ENCODE measurements at places on chromosomes 7 and 10.

DNA sequence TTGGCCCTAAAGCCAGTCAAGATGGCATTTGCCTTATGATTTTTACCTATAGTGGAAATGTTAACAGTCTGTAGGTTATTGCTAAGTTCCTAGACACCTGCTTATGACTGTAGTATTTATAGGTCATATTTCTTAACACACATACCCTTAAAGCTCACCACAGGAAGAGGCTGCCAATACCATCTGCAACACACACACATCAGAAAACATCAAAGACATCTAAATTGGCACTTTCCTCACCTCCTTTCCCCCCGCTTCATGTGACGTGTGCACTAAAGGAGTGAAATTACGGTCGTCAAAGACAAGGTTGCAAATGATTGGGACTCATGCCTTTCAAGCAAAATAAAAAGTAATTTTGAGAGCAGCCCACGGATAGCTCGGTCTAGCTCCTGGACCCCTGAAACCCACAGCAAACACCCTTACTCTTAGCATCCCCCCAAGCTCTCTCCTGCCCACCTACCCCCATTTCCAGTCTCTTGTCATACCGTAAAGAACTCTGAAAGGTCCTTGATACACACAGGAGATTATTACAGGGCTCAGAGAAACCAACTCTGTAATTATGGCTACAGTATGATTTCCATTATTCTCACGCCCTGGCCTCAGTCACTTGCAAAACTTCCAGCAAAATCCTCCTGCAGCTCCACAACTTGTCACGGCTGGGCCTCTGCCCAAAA lies 90.5 kb downstream of the PLXNA4 start:
- no peak for DNase-seq

DNA sequence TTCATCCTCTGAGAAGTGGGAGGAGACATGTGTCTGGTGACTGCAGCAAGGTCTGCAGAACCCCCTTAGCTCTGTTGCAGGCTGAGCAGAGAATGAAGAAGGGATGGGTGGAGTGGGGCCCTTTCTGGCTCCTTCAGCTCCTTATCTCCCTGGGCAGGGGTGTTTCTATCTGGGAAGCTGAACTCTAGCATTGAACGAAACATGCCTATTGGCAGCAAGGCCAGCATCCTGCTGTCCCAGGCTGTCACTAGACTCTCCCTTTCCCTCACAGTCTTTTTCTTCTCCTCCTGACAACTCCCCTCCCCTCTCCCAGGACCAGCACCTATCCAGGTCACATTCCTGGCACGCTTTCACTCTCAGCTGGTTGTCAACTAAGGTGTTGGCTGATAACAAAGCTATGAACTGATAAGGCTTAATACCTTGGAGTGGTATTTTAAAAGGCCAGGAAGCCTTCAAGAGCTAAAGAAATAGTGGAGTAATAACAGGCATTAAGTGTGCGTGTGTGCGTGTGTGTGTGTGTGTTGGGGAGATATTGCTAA lies 128.8 kb upstream of the FZD8 start:
- DNase-seq, result no peak

DNA sequence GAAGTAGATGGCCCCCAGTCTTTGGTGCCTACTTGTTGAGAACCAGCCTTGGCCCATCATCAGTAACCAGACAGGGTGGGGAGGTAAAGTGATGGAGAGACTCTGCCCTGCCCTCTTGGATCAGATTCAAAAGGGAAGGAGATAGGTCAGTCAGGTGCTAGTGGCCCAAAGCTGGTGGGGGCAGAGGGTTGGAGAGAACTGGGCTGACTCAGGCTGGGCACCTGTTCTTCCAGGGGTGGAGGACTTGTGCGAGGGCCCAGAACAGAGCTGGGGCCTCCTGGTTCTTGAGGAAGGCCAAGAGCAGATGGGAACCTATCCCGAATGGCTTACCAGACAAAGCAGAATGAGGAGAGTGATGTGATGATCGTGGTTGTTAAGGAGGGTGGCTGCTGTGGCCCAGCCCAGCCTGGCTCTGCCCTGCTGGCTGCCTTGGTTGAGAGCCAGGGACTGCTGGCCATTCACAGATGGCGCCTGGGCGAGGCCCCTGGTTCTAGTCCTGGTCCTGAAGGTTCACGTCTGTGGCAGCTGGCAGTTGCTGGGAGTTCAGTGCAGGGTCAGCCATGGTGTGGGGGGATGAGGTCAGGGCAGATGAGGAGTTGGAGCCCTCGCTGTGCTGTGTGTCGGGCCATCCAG lies 36.6 kb downstream of the PALD1 start:
- no peak for DNase-seq

GRCh38 chr10:31242902-31243301 lies 76.1 kb upstream of the ZEB1 start:
- no peak for DNase-seq

- DNase-seq, result no peak
Measured at GRCh38 chr10:17003151-17003550, 126.5 kb downstream of the CUBN start.

DNA sequence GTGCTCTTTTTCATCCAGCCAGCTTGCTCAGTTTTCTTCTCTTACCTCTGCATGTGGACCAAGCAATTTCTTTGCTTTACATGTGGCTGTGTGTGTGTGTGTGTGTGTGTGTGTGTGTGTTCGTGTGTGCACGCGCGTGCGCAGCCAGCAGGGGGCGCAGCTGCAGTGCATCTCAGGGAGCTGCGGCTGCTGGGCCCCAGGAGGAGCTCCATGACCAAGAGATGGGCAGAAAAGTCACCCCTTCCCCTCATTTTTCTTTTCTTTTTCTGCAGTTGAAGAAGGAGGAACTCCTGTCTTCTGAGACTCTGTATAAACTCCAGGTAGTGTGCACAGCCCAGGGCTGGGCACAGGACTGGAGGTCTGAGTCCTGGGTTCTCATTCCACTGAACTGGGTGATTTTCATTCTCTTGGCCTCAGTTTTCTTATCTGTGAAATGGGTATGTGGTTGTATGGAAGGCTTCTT lies 41.8 kb downstream of the BLNK start:
- no peak for DNase-seq

GRCh38 chr7:19121977-19122588 lies 4.6 kb upstream of the TWIST1 start:
- no peak for DNase-seq

GRCh38 chr7:50834031-50834535 lies 51.4 kb upstream of the GRB10 start:
- DNase-seq, result peak; percentile 33

- no peak for DNase-seq
Measured at GRCh38 chr7:23208316-23208715, 26.5 kb downstream of the NUP42 start.

- DNase-seq, result no peak
Measured at GRCh38 chr7:26038201-26038990, 113.6 kb upstream of the NFE2L3 start.

DNA sequence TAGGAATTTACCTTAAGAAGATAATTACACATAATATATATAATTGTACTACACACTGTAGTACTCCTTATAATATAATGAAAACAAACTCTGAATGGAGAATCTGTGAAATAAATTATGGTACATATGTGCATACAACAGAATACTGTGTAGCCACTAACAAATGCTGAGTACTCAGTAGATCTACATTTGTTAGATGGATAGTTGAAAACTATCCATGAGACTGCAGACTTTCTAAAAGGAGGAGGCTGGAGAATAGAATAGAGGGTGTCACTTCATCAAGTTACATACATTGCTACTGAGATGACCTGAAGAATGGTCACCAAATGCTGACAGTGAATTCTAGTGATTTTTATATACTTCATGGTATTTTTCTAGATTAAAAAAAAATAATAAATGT lies 68.7 kb upstream of the OGDHL start:
- DNase-seq, result no peak

DNA sequence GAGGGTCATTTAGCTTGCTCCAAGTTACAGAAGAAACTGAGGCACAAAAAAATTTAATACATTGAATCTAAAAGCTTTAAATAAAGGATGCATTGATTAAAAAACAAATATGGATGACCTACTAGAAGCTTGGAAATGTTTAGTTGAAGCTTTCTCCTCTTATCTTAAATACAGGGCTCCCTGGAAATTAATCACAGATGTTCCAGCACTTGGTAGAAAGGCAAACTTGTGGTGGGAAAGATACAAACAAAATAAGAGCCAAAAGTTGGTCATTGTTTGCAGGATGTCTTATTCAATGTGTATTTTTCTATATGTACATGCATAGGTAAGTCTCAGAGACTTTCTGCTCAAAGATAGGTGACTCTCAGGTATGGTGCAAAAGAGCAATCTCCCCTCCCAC lies 40.7 kb upstream of the LYZL1 start:
- no peak for DNase-seq

- no peak for DNase-seq
Measured at GRCh38 chr7:151379534-151380198, 30.2 kb downstream of the WDR86 start.

DNA sequence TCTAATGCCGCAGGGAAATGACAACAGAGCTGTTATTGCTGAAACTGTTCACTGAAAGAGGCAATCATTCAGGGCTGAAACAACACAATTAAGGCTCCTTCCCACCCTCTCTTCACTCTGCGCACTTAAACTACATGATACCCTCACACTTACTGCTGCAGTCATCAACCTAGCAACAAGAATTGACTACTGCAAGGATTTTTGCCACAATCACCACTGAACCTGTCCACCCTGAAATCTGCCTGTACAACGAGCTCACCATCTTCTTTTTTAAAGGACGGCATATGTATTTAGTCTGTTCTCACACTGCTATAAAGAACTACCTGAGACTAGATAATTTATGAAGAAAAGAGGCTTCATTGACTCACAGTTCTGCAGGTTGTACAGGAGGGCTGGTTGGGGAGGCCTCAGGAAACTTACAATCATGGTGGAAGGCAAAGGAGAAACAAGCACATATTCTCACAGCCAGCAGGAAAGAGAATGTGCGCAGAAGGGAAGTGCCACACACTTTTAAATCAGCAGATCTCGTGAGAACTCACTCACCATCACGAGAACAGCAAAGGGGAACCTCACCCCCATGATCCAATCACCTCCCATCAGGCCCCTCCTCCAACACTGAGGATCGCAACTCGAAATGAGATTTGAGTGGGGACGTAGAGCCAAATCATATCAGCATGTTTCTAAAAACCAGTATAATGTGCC lies 131.7 kb downstream of the SORCS1 start:
- no peak for DNase-seq

GRCh38 chr10:63227207-63227895 lies 94.2 kb downstream of the NRBF2 start:
- DNase-seq, result no peak

DNA sequence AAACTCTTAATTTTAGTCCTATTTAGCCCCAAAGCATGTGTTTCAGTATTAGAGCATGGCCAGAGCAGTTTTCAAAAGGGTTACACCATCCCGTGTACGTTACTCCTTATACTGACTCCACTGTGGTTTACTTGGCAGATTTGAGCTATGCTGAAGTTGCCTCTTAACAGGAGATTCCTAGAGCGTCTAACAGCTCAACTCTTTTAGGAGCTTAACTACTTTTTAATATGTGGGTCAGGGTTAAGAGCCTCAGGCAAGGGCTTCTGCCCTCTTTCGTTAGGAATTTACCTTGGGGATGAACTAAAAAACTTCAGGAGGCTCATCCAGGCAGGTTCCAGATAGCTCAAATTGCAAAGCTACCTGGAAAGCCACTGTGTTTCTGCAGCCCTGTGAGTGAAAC lies 674.8 kb upstream of the C7orf33 start:
- DNase-seq, result no peak

- no peak for DNase-seq
Measured at GRCh38 chr7:7576344-7576743, 9.7 kb downstream of the MIOS start.

GRCh38 chr7:36391436-36392198 lies 2.0 kb downstream of the ANLN start:
- no peak for DNase-seq

GRCh38 chr7:112067200-112067599 lies 139.0 kb downstream of the DOCK4 start:
- no peak for DNase-seq

DNA sequence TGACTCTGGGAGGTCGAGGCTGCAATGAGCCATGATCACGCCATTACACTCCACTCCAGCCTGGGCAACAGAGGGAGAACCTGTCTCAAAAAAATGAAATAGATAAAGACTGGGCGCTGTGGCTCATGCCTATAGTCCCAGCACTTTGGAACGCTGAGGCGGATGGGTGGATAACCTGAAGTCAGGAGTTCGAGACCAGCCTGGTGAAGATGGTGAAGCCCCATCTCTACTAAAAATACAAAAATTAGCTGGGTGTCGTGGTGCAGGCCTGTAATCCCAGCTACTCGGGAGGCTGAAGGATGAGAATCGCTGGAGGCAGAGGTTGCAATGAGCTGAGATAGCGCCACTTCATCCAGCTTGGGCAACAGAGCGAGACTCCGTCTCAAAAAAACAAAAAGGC lies 1.1 kb upstream of the DDX21 start:
- DNase-seq, result no peak

- DNase-seq, result peak; percentile 58
Measured at GRCh38 chr7:45973725-45974532, 52.9 kb upstream of the IGFBP3 start.

DNA sequence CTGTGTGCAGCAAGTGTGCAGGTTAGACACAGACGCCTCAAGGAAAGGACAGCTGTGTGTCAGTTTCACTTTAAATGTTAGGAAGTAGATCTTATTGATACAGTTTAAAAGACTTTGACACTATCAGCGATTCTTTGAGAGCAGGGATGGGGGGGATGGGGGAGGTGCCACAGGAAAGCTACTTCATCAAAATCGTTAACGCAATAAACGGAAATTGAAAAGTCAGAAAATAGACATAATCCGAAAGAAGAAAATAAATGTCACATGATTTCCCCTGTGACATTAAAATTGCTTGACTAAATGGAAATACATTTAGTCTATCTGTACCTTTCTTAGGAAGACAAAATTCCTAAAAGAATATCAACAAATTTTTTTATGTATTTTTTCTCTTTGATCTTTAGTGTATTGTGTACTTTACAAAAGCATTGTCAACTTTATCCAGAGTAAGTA lies 476 bp upstream of the ZNF33B start:
- DNase-seq, result no peak

- peak; percentile 7 for DNase-seq
Measured at GRCh38 chr7:64630496-64630895, 35.4 kb upstream of the ZNF107 start.

- DNase-seq, result no peak
Measured at GRCh38 chr10:18556522-18557147, 94.8 kb downstream of the NSUN6 start.

DNA sequence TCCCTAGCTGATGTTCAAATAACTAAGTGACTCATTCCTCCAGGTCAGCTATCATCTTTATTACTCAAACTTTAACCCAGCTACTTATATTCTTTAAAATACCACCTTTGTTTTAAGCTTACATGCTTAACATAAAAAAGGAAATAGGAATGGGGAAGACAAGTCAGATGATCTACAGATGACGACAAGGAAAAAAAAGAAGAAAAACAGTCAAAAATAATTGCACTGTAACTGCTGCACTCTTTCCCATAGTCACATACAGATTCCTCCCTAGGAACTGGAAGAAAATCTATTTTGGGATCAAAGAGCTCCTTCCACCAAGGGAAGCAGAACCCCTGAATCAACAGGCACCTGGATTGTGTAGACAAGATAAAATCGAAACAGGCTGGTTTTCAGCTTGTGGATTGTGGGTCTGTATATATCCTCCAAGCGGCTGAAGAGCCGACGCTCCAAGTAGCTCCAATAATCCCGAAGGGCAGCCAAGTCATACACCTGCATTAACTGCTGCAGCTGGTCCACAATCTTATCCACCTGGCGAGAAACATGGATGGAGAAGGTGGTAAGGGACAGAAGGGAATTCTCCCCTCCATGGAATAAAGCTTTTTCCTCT lies 2.0 kb downstream of the WDR91 start:
- DNase-seq, result no peak

GRCh38 chr7:38222481-38223096 lies 44.5 kb downstream of the STARD3NL start:
- peak; percentile 50 for DNase-seq
